HuH-7.5 (cell line): ENCODE measurements at places on chromosomes 2 and 18.

GRCh38 chr2:103809415-103809814 is 1044.5 kb upstream of the POU3F3 start:
- DNase-seq = no peak

- no peak for DNase-seq
These were observed 45.3 kb downstream of the LRPPRC start for GRCh38 chr2:43950383-43951008.

- no peak for DNase-seq
These were observed 116.3 kb downstream of the DHRS9 start for GRCh38 chr2:169185711-169186110.

- DNase-seq = no peak
These were observed 204.0 kb downstream of the ZNF521 start for GRCh38 chr18:25147877-25148488.

DNA sequence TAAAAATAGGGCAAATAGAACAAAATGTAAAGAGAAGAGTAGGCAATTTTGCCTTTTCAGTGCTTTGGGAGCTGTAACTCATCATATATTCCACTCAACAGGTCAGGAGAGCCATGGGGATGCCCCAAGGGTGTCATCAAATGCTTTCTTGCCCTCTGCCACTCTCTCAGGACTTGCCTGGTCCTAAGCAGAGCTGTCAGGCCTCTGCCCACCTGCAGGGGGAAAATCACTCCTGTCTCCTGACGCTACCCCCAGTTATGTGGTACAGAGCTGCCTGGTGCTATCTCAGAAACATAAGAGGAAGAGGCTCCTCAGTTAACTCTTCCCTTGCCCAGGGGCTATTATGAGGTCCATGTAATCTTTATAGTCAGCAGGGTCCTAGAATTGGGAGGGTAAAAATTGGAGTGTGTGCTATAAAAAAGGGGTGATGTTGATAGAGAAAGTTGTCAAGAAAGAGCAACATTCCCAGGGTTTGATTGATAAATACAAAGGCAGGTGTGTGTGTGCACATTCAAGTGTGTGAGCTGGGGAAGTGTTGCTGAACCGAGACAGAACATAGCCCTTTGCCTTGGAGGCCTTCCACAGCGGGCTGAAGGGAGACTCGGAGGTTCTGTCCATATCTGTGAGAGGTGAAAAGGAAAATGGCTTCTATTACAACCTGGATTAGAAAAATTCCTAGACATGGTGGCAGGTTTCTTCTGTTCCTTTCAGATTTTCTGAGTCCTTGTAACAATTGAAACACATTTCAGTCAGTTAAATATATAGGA is 25.4 kb downstream of the PTPRM start:
- DNase-seq = no peak

DNA sequence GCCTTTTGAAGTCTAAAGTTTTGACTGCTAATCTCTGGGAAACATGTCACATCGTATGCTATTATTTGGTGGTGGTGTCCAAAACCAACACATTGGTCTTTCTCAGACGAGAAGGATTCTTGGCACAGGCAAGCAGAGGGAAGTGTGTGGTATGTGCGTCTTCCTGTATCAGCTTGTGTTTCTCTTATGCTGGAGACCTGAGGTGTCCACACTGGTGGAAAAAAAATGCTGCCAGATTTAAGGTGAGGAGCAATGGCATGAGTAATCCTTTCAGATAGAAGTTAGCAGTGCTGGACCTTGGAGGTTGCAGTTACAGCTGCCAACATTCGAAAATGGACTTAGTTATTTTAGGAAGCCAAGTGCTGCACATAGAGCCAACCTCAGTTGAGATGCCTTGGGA is 11.7 kb upstream of the FHL2 start:
- DNase-seq = no peak

- no peak for DNase-seq
These were observed 293.9 kb upstream of the DCC start for GRCh38 chr18:52045946-52046675.

DNA sequence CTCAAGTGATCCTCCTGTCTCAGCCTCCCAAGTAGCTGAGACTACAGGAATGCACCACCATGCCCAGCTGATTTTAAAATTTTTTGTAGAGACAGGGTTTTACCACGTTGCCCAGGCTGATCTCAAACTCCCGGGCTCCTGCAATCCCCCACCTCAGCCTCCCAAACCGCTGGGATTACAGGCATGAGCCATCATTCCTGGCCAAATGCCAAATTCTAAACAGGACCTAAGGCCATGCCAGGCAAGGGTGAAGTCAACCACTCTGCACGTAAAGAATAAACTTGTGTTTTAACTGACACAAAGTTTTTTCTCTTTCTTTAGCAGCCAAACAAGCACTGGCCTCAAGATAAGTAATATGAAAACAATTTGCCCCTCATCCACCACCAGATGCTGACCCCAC is 37.4 kb upstream of the SATB2 start:
- DNase-seq = no peak

DNA sequence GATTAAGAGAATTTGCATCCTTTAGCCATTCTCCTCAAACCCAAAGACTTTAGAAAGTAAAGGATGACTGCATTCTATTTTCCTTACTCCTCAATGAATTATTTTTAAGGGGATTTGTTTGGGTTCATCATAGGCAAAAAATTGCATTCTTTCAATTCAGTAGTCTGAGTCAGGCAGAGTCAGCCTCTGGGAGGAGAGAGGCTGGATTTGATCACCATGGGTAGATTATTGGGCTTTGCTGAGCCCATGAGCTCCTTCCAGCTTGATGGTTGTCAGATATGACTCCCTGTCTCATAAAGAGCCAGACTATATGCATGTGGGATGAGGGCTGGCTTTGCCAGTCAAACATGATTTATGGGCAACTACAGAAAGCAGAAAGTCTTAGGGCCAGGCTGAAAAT is 101.2 kb downstream of the KCNS3 start:
- DNase-seq = no peak

DNA sequence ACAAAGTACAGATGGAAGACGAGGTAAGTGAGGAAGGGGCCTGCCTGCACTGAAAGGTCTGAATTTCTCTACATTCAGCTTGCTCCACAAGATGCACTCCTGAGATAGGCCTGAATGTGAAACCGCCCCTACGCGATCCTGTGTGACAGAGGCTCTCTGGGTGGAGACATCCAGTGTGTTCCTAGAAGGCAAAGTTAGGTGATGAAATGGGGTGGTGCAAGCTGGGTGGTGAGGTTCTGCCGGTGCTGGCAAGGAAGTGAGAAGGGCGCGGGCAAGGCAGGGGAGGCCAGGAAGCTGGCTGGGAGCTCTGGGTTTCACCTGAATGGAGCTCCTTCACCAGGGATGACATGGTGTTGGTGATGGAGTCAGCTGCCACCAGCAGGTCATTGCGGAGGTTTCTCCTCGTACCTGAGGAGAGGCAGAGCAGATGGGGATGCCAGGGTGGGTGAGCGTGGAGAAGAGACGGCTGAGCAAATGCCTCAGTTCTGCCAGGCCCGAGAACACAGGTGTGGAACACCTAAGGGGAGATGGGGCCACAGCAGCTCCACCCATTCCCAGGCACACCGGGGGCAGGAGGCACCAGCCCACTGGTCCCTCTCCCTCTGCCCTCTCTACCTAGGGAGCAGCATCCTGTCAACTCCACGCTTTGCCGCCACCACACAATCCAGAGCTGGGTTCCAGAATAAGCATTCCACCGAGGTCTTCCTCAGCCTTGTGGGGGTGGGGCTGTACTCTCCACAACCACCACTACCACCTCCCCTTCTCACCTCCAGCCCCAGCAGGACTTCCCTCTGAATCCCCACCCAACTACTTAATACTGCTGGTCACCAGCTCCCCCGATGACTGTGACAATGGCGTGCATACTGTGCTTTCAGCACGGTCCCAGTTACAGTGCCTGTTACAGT is 45.5 kb upstream of the DNMT3A start:
- DNase-seq = no peak

GRCh38 chr2:8538531-8538930 is 143.3 kb upstream of the ID2 start:
- no peak for DNase-seq

- no peak for DNase-seq
These were observed 93.8 kb downstream of the PRKCE start for GRCh38 chr2:45745231-45745630.
